ENCODE measurements at places on chromosomes 1 and 21. TPM values are rescaled to one million over a fixed set of nuclear protein-coding genes. Genes with fewer than 3 reads are reported as not detected.

DNA sequence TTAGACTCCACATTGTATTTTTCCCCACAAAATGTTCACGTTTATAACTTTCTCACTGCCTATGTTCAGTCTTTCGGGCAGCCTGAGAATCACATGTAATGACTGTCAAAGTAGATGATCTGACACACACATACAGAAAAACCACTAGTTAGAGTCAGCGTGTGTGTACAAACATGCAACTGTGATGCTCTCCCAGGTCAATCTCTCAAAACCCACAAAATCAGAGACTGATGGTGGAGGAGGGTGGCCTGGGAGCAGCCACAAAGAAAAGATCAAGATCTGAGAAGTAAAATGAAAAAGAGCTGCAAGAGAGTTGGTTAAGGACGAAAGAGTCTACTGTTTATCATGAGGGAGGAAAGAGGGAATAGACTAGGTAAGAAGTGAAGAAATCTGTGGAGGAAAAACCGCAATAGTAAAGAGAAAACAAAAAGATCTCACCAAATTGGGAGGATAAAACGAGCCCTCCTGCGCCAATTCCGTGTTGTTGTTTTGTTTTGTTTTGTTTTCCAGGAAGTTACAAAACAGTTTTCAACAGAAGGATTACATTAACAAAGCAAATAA lies 2.3 kb downstream of the EGLN1 start:
- DNase-seq = no peak

DNA sequence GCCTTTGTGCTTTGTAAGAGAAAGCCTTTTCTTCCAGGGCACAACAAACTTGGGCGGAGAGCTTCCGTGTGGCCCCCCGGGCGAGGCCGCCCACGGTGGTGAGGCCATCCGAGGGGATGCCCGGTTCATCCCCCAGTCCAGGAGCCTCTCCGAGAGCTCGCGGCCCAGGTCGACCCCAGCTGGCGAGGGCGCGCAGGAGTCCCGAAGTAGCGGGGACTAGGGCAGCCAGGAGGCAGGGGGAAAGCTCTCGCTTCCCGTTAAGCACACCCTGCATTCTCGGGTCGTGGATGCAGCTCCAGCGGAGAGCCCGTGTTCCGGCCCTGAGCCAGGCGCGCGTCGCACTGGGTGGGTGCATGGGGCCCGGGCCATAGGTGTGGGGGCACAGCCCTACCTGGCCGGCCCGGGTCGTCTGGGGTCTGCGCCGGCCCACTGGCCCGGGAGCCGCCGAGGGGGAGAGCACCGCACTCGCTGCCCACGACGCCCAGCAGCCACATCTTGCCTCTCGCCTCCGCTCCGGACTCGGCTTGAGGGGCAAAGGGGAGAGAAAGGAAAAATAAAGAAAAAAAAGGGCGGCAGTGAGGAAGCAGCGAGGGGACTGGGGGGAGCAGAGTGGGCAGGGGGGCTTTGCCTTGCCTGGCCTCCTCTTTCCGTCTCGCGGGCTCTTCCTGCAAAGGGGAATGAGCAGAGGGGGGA lies 1.8 kb downstream of the RNF220 start:
- peak; percentile 84 for DNase-seq

- no peak for DNase-seq
These were observed 138.6 kb upstream of the JUN start for GRCh38 chr1:58922302-58923089.

Gene CFHR1
- total RNA-seq = 2.3 TPM

DNA sequence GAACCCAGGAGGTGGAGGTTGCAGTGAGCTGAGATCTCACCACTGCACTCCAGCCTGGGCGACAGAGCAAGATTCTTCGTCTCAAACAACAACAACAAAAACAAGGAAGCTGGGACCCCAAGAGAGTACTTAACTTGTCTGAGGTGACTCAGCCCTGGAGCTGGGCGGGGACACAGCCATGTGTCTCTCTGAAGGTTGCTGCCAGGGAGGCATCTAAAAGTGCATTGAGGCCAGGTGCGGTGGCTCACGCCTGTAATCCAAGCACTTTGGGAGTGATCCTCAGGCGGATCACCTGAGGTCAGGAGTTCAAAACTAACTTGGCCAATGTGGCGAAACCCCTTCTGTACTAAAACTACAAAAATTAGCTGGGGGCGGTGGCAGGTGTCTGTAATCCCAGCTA lies 7.7 kb downstream of the IFI6 start:
- no peak for DNase-seq

DNA sequence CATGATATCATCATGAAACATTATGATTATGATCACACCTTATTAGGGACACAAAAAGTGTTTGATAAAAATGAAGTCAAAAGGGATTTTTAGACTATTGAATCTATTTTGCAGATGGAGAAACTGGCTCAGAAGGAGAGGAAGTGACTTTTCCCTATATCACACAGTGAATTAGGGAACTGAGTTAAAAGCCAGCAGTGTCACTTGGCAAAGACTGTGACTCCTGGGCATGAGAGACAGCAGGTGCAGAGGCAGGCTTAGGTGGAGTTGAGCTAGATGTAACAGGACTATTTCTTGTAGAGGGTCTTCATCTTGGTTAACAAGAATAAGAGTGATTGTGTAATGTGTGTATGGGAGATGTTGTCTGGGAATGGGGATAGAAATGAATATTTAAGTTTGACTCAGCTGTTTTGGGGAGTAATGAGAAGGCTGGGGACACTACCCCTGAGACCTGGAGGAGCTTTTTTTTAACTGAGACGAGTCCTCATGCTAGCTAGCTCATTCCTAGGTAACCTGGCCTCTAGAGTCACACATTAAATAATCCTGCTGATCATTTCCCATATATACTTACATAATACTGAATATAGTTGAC lies 1.0 kb upstream of the CD84 start:
- no peak for DNase-seq

Gene DYNLT5
- total RNA-seq = 0.47 TPM

- no peak for DNase-seq
These were observed 292.6 kb downstream of the NUF2 start for GRCh38 chr1:163614361-163614760.

DNA sequence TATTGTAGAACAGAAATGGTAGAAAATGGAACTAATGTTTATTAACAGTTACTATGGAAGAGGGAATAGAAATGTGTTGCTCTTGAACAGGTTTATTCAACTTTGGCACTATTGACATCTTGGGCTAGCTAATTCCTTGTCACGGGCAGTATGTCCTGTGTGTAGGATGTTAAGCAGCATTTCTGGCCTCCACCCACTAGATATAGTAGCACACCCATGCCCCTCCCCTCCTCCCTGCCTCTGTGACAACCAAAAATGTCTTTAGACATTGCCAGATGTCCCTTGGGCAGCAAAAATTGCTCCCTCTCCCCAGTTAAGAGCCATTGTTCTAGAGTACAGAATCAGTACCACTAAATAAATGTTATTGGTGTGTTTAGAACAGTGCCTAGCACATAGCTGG lies 91.4 kb upstream of the TPTE start:
- DNase-seq = no peak

Gene FCAMR
- total RNA-seq = not detected

GRCh38 chr1:241612533-241613477 lies 27.4 kb downstream of the CHML start:
- no peak for DNase-seq

- no peak for DNase-seq
These were observed at the start of gene GBP6 for GRCh38 chr1:89363638-89364536. Gene GBP6 (plus strand): TSS chr1:89364059. CDS start chr1:89368552, 4,493 bp downstream.

DNA sequence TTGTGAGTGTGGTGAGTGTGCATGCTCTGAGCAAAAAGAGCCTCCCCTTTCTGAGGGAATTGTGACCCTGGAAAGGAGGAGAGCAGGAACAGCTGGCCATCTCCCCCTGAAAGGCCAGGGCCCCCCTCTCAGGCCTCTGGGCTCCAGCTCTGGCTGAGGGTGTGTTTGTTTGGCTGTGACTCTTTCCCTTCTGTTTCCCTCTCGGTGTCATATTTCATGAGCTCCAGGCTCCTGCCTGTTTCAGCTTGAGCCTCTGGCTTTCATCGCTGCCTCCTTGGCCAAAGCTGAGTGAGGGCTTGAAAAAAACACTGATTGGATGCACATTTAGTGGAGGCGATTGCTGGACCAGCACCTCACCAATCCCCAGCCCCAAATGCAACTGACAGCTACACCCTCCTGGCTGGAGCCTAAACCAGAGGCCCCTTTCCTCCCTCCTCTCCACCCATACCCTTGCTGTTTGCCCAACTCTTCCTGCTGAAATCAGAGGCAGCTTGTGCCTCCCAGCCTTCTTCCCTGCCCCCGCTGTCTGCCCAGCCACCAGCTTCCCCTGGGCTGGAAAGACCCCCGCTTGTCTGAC lies 64.1 kb downstream of the DDR2 start:
- no peak for DNase-seq

- DNase-seq = no peak
These were observed 557.2 kb downstream of the MATN1 start for GRCh38 chr1:30166174-30166573.

Gene UMODL1
- 0.28 TPM for total RNA-seq

DNA sequence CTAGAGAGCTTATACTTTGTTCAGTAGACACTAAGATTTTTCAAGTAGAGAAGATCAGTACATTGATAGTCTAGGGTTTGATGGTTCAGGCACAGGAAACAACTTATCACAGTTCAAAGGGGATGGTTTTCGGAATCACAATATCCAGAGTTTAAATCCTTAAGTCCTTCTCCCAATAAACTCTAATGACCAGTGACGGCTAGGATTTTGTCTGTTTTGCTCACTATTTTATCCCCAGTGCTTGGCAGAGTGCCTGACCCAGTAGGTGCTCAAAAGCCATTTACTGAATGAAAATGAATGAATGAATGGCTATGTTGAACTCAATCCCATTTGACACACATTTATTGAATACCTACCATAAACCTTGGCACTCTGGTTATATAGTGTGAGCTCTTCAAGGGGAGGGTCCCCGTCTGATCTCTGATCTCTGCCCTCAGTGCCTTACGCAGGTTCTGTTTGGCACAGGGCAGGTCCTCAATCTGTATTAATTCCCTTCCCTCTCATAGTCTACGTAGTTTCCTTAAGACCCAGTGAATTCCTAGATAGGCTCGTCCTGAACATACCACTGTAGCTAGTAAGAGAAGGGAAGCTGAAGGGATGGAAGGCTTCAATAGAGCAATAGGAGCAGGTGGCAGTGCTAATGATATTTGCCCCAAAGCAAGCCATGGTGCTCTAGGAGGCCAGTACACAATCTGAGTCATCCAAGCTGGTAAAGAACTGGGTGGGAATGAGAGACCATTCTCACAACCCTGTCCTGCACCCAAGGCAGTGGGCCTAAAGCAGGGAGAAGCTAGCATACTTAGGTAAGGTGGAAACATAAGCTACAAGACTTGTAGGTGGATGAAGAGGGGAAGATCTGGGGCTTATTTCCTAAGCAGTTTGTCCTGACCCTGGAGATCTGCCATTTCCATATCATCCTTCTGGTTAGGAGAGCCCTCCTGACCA lies 53.4 kb downstream of the DMAP1 start:
- no peak for DNase-seq

GRCh38 chr1:235835226-235835625 lies 31.5 kb downstream of the LYST start:
- no peak for DNase-seq

Gene XPR1
- 20.0 TPM for total RNA-seq

Gene FMO4
- 3.9 TPM for total RNA-seq

DNA sequence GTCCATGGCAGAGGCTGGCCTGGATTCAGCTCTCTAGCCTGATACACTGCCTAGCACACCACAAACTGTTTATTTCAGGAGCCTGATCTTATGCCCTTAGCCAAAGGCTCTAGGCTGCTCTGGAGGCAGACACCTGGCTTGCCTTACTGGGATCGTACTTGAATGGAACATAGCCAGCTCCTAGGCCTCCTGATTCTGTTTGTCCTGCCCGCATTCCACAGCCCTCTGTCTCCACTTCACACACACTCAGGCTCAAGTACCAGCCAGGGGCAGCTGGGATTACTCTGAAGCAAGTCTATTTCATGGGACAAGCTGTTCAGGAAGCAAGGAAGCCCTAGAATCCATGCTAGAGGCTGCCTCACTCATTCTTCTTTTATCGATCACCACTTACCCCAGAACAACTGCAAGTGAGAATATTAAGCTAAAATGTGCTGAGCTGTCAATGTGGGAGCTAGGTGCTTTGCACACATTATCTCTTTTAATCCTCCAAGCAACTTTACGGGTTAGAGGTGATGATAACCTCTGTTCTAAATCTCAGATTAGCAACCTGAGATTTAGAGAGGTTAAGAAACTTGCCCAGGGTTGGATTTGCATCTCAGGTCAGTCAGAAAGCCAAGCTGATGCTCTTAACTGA lies 31.1 kb upstream of the CYP4B1 start:
- no peak for DNase-seq

Gene TRPM2
- 24.5 TPM for total RNA-seq

Gene CD1E
- 2.6 TPM for total RNA-seq

Gene PPIAL4G
- 0.79 TPM for total RNA-seq

Gene OPRD1
- total RNA-seq = not detected

GRCh38 chr1:94528299-94528698 lies 13.3 kb downstream of the F3 start:
- DNase-seq = no peak

GRCh38 chr1:159896546-159896930 lies 3.4 kb downstream of the CFAP45 start:
- no peak for DNase-seq

GRCh38 chr1:52423055-52423454 lies 18.7 kb downstream of the PRPF38A start:
- DNase-seq = no peak

- no peak for DNase-seq
These were observed 95.1 kb upstream of the SLC45A1 start for GRCh38 chr1:8222789-8223188.

Gene SH3D21
- 3.0 TPM for total RNA-seq

DNA sequence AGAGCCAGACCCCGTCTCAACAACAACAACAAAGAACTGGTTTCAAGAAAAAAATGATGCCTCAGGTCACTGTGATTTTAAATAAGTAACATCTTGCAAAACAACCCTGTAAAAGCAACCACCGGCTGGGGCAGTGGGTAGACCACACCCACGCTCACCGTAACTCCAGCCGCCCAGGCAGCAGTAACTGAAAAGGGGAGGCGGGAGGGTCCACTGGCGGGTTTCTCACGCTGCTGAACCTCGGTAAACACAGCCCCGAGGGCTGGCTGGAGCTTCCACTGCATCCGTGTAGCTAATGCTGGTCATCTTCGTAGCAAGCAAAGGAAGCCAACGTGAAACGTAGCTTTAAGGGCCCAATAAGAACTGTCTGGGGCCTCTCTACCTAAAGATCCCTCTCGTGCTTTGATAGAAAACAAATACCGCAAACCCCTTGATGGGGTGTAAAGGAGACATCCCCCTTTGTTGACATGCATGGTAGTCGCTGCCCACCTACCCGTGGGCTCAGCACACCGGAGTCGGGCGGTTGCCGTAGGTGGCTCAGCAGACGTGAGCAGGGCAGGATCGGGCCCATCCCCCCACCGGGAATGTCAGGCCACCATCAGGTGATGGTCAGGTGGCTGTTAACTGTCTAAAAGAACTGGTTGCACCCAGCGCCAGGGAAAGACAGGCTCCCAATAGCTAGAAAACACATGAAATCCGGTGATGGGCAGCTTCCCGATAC lies 4.2 kb downstream of the C1orf159 start:
- peak; percentile 61 for DNase-seq

- no peak for DNase-seq
These were observed 14.7 kb upstream of the IRF2BP2 start for GRCh38 chr1:234624724-234625117.

Gene JTB
- 97.9 TPM for total RNA-seq

All from spleen (tissue), 13 donors.